ENCODE measurements at places on chromosomes 2 and 18.

- no peak for DNase-seq
Measured at GRCh38 chr2:65411056-65411795, 21.2 kb downstream of the SPRED2 start.

DNA sequence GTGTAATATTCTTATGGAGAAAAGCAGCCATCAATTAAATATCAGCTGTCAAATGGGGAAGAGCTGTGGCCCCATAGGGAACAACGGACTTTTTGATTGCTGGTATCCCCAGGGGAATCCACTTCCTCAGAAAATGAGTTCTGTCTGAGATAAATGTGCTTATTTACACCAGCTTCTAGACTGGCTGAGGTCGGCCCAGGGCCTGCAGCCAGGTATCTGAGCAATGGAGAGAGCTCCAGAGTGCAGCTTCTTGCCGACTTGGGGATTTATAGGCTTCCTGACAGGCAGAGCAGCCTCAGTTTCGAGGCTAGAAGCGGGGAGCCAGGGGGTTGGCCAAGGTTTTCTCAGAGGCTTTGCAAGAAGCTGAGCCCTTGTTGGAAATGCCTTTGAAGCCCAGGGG lies 67.2 kb downstream of the MCFD2 start:
- DNase-seq: no peak

- DNase-seq: no peak
Measured at GRCh38 chr2:3113769-3114168, 263.8 kb downstream of the EIPR1 start.

GRCh38 chr2:118604371-118604770 lies 243.1 kb downstream of the EN1 start:
- no peak for DNase-seq

- no peak for DNase-seq
Measured at GRCh38 chr2:237254911-237255578, 158.9 kb downstream of the COL6A3 start.

GRCh38 chr2:200689115-200689514 lies 103.3 kb downstream of the AOX1 start:
- no peak for DNase-seq

GRCh38 chr2:223148516-223148915 lies 96.5 kb downstream of the KCNE4 start:
- DNase-seq: no peak

- DNase-seq: no peak
Measured at GRCh38 chr18:40437517-40437916, 1517.5 kb upstream of the PIK3C3 start.

DNA sequence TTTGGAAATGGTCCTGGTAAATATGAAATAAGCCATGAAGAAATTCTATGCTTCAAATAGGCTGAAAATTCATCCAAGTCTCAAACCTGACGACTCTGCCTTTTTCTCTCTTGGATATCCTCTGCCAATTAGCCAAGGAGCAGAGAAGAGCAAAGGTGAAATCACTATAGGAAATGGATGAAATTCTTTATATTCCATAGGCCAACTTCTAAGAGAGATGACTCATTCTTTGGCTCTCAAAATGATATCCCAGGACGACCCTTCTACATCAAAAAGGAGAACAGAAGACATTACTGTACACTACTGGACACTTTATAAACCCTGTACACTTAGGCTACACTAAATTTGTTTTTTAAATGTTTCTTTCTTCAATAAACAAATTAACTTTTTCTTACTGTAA lies 22.7 kb downstream of the PDE1A start:
- no peak for DNase-seq

DNA sequence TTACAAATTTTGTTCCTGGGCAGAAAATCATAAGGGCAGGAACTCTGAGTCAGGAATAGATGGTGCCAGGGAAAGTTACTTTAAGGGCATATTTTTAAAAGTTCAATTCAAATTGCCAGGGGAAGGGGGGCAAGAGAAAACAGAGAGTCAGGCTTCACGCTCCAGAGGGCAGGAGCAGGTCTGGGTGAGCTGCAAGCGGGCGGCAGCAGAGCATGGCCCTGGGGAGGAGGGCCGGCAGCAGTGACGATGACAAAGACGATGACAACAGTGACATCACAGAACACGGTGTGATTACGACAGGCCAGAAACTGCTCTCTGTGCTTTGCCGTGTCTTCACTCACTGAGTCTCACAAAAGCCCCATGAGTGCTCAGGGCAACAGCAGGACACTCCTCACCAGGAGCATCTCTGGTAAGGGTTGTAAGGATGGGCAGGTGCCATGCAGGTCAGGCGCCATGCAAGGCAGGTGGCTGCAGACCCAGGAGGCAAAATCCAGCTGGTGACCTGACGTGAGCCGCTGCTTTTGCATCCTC lies 23.3 kb downstream of the CHST10 start:
- no peak for DNase-seq

DNA sequence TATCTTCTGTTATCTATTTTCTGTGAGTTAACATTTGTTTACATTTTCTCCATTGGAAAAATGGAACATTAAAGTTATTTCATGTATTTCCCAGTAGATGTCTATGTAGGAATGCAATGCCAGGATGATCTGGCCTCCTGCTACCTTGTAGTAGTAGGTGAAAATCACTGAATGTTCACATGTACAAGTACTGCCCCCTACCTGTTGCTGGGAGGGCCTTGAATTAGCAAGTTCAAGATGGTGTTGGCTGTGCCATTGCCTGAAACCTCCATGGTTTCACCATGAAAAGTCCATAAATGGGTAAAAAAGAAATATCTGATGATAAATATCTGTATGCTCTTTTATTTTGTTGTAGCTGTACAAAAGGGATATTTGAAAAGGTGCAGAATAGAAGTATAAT lies 30.7 kb downstream of the XRCC5 start:
- DNase-seq: no peak

DNA sequence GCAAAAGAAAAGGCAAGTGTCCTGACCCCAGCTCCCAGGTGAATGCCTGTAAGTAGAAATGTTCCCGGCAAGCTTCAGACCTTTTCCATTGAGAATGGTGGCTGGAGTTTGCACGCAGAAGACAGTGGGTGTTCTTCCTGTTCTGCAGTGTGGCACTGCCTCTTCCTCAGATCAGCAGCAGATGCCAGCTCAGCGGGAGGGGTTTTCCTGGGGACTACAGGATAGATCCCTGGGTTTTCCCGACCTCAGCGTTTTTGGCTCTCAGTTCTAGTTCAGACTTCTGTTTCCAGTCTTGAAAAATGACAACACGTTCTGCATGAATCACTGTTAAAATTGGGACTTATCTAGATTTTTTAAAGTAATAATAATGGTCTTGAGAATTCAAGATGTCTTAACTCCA lies 39.2 kb downstream of the GRHL1 start:
- DNase-seq: no peak

GRCh38 chr2:73000808-73001570 lies 70.5 kb downstream of the SFXN5 start:
- DNase-seq: no peak

DNA sequence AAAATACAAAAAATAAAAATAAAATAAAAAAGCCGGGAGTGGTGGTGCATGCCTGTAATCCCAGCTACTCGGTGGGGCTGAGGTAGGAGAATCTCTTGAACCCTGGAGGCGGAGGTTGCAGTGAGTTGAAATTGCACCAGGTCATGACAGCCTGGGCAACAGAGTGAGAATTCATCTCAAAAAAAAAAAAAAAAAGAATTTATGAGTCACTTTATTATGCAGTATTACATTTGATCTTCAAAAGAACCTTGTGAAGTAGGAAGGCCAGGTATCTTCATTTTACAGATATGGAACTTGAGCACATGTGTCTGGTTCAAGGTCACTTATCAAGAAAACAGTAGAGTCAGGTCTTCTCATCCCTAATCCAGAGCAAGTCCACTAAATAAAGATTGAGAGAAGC lies 459.4 kb upstream of the HNRNPA3 start:
- DNase-seq: no peak

- no peak for DNase-seq
Measured at GRCh38 chr2:133788386-133788785, 220.1 kb upstream of the NCKAP5 start.

DNA sequence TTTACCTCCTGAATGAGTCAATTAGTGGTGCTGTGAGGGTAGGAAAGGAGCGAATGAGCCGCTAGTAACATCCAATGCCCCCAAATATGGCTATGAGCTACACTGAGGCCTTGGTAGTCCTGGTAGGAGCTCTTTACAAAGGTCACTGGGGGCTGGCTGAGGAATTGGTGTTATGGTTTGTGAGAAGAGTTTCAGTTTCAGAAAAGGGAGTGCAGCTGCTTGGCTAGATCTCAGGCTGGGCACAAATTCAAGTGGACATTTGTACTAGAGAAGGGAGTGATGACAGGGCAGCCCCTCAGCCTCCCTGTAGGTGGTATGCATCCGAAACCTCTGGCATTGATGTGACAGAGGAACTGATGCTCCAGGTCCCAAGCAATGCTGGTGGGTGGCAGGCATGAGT lies 13.9 kb upstream of the PAIP2B start:
- no peak for DNase-seq

DNA sequence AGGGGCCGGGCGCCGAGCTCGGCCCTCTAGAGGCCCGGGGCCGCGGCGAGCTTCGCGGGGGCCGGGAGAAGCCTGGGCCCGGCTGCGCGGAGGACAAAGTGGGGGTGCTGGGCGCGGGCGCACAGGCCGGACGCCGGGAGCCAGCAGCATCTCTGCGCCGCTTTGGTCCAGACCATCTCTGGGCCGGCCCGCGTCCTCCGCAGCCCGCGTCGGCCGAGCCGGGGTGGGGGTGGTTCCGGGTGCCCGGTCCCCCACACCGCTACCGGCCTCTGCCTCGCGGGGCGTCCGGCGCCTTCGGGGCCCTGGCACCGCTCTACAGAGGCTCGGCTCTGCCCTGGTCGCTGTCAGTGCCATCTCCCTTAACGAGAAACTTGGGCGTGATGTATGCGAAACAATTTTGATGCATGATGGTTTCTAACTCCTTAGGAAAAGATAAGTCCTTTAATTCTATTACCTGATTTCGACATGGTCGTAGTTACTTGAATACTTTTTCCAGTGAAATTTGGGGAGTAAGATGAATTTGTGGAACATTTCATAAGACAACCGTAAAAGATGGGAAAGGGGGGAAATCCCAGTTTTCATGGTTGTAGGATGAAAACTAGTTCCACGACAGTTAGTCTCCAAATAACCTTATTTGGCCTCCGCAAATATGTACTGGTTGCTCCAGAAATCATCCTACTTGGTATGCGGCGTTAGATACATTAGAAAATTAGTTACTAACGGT lies 562 bp downstream of the TWSG1 start:
- no peak for DNase-seq

DNA sequence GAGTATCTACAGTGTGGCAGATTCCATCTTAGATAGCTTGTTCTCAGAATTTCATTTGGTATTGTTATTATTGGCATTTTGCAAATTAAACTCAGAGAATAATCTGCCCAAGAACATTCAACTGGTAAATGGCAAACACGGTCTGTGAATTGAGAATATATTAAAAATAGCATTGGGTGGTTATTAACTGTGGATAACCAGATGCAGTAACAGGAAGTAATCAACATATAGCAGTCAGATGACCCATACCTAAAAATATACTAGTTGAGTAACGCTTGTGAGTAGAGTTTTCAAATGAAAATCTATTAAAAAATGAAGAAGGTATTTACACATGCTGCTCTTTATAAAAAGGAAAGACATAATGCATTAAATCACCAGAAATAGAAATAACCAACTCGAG lies 129.5 kb downstream of the ZNF804A start:
- no peak for DNase-seq

- no peak for DNase-seq
Measured at GRCh38 chr18:74529811-74530583, 4.3 kb upstream of the CNDP1 start.

DNA sequence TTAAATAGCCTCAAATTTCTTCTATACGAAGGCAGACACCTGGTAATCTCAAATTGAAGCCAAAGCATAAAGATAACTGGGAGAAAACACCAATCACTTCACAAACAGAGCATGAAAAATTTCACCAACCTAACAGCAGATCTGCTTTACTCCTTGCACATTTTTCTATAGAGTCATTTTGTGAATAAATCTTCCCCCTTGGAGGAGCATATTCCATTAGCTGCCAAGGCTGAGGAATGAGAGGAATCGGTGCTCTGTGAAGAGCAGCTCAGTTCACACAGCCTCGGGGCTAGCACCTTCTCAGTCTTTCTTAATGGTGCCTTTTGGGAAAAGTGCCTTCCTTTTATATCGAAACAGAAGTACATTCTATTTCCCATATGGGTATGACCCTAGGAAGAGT lies 1313.7 kb upstream of the NRXN1 start:
- DNase-seq: no peak

GRCh38 chr2:31067259-31067658 lies 71.0 kb downstream of the GALNT14 start:
- no peak for DNase-seq

DNA sequence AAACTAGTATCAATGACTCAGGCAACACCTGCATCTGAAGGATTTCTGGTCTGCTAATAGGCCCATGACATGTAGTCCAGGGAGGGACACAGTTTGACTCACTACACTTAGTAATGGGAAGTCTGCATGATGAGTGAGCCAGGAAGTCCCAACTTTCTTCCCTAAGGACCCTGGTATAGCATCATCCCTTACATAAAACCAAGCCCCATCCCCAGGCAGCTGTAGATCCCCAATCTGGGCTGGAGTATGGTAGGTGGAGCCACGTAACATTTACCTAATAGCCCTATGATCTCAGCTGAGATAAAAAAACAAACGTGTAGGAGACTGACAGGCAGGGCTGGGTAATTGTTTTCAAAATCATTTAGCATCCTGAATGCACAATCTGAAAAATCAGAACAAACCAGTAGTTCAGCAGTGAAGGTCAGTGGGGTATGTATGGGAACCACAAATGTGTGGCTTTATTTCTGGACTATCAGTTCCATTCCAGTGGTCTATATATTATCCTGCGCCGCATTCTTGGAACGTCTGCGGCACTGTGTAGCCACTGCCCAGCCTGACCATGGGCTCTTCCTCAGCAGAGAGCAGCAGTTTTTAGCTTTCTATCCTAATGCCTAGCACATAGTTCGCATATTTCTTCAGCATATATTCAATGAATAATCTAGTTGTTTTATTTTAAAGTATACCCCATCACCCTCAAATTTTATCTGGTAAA lies 33.5 kb downstream of the EPB41L3 start:
- DNase-seq: no peak

- DNase-seq: no peak
Measured at GRCh38 chr18:26287644-26288043, 61.4 kb downstream of the TAF4B start.

Measured in AG09319 (cell line).